ENCODE measurements at places on chromosomes 5 and 9.

DNA sequence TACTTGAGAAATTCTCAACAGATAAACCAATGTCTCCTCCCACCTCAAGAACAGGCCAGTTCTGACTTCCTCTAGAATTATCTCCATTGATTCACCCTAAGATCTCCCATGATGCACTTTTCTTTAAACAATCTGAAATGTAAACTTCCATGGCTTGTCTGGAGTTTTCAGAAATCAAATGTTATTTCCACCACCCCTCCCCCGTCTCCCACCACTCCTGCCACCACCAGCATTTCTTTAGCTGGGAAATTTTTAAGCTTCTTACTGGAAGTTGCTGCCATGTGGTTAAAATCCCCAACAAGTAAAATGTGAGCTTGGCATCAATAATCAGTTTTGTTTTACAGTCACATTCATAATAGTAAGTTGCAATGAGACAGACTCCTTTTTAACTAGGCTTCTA is 32.8 kb upstream of the BASP1 start:
- DNase-seq: no peak

- DNase-seq: no peak
Observed at GRCh38 chr5:168348084-168348414, 56.6 kb downstream of the WWC1 start.

DNA sequence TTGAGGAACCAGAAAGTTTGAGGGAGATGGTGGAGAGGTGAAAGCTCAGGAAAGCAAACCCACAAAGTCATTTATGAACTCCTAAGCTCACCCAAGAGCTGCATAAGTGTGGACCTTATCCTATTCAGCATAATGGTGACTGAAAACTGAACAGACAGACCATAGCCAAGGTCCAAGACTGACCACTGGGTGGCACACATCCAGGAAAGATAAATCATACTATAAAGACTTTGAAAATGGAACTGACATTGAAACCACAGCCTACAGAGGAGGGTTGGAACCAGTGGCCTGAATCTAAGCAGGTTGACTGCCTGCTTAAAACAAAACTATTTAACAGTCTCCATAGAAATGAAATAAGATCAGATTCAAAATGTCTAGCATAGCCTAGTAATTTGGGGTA is 121.0 kb upstream of the RGS7BP start:
- no peak for DNase-seq

- no peak for DNase-seq
Observed at GRCh38 chr5:15023846-15024245, 152.3 kb upstream of the ANKH start.

DNA sequence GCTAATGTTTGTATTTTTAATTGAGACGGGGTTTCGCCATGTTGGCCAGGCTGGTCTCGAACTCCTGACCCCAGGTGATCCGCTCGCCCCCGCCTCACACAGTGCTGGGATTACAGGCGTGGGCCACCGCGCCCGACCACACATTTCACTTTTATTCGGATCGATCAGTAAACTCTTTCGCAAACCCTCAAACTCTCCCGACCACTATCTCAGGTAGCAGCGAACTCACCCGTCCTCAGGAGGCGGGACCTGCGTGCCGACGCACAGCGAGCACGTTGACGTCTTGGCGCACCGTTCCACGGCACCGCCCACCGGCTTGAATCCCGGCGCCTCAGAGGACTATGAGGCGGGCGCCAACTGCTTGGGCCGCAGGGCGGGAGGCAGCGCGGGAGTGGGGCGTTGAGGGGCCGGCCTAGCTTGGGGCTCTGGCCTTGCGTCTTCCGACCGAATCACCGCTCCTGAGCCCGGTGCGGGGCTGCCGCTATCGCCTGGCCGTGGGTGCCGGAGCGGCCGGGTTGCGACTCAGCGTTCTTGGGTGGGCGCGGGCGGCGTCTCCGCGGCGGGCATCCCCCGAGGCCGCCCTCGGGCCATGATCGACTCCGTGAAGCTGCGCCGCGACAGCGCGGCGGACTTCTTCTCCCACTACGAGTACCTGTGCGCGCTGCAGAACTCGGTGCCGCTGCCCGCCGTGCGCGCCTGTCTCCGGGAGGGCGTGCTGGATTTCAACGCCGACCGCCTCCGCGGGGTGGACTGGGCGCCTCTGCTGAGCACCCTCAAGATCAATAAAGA is at the start of gene CEP78:
Gene CEP78 (plus strand): TSS at position 314 of the 789 bp plus-strand sequence. CDS start 276 bp downstream, at position 590.
- DNase-seq: peak; percentile 95

- DNase-seq: no peak
Observed at GRCh38 chr5:145921211-145921610, 15.2 kb upstream of the SH3RF2 start.

DNA sequence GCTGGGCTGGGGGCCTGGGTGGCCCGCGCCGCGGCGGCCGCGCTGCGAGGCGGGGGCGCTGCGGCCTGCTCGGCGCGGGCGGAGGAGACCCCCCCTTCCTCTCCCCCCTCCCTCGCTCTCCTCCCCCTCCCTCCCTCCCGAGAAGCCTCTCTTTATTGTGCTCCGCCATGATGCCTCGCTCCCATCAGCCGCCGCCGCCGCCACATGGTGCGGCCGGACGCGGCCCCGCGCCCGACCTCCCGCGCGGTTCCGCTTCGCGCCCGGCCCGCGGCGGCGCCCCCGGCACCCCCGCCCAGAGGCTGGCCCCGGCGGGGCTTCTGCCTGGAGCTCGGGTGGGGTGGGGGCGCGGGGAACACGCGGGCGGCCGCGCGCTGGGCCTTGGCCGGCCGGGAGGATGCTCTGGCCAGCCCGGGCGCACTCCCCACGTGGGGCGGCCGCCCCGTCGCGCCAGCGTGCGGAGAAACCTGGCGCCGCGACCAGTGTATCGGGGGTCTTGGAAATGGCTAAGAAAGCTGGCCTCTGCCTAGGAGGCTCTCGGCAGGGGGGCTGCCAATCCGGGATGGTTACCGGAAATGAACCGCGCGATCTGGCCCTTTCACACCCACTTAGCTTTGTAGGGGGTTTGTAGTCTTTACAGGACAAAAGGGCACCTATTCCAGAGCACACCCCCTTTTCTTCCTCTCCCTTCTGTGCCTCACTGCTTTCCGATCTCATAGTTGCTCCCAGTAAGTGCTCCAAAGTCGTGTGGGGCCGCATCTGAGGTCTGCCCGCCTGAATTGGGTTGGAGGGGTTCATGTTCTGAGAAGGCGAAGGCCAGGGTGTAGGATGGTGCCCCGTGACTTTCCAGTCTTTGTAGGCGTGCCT is 1.0 kb downstream of the SET start:
- peak; percentile 58 for DNase-seq

- no peak for DNase-seq
Observed at GRCh38 chr5:109863752-109864151, 174.0 kb downstream of the MAN2A1 start.

- DNase-seq: no peak
Observed at GRCh38 chr9:73617586-73617985, 465.9 kb downstream of the ANXA1 start.

- DNase-seq: no peak
Observed at GRCh38 chr5:79774171-79774854, 84.7 kb downstream of the CMYA5 start.
